ENCODE measurements at places on chromosomes 7 and 10.

- peaks cover 28% of the 10 kb centered on the region for H3K36me3 ChIP-seq
- H3K4me3 ChIP-seq, result no peak overlapping the region
- no peaks in the 10 kb centered on the region for H3K27me3 ChIP-seq
- peaks cover 19% of the 10 kb centered on the region for H3K4me1 ChIP-seq
Measured at GRCh38 chr7:45065031-45065995, 23.5 kb downstream of the NACAD start.

DNA sequence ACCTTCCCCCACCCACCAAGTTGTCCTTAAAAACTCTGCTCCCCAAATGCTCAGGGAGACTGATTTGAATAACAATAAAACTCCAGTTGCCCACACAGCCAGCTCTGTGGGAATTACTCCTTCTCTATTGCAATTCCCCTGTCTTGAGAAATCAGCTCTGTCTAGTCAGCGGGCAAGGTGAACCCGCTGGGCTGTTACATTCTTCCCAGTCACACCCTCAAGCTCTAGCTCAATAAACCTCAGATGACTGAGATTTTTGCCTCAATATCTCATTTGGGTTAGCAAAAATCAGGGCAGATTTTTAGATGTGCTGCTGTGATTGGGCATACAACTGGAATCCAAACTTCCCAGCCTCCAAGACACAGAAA lies 32.9 kb downstream of the SVOPL start:
- H3K4me3 ChIP-seq, result no peak overlapping the region
- H3K27ac ChIP-seq, result no peak overlapping the region
- no peaks in the 10 kb centered on the region for H3K36me3 ChIP-seq
- no peak for DNase-seq
- peaks cover 15% of the 10 kb centered on the region for H3K4me1 ChIP-seq

GRCh38 chr7:116185956-116186355 lies 24.4 kb upstream of the TES start:
- no peak overlapping the region for H3K4me3 ChIP-seq
- H3K4me1 ChIP-seq, result no peaks in the 10 kb centered on the region
- H3K36me3 ChIP-seq, result no peaks in the 10 kb centered on the region
- H3K27me3 ChIP-seq, result no peaks in the 10 kb centered on the region
- no peak overlapping the region for H3K27ac ChIP-seq

DNA sequence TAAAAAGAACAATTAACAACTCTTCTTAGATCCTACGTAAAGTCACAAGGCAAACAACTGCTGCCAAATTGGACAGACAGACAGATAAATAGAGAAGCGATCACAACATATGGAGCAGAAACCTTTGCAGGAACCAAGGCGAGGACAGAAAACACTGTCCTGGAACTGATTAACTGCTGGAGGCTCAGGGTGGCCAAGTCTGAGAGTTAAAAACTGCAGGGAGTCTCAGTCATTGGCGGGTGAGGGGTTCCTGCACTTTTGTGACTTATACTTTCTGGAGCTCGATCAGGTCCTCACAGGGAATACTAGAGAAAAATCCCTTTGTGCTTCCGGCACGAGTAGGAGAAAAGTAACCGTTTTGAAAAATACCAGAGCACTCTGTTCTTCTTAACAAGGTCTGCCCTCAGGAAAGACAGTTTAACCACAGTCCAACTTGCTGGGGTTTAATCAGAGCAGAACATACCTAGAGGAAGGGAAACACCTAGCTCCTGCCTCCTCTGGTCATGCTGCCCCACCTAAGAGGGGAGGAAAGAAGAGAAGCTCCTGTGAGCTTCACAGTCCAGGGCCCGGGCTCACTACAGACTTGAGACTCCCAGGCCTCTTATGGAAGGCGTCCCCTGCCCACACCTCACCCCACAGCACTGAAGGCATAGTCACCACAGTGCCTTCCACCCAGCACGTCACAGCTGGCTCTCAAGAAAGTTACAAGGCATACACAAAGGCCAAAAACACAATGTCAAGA lies 74.9 kb downstream of the LARP4B start:
- H3K27ac ChIP-seq, result no peak overlapping the region
- H3K4me3 ChIP-seq, result no peak overlapping the region
- no peaks in the 10 kb centered on the region for H3K27me3 ChIP-seq
- peaks cover 52% of the 10 kb centered on the region for H3K36me3 ChIP-seq
- DNase-seq, result no peak

- H3K4me3 ChIP-seq, result no peak overlapping the region
- no peaks in the 10 kb centered on the region for H3K4me1 ChIP-seq
- DNase-seq, result no peak
- no peak overlapping the region for H3K27ac ChIP-seq
Measured at GRCh38 chr7:131921016-131921415, 364.6 kb upstream of the PODXL start.

- no peak for DNase-seq
- H3K27me3 ChIP-seq, result no peaks in the 10 kb centered on the region
- peaks cover 87% of the 10 kb centered on the region for H3K36me3 ChIP-seq
- peaks cover 67% of the 10 kb centered on the region for H3K4me1 ChIP-seq
- H3K4me3 ChIP-seq, result peak overlapping the region; percentile 44
- H3K27ac ChIP-seq, result peak overlapping the region; percentile 62
Measured at GRCh38 chr7:106277976-106278375, 6.8 kb downstream of the NAMPT start.

DNA sequence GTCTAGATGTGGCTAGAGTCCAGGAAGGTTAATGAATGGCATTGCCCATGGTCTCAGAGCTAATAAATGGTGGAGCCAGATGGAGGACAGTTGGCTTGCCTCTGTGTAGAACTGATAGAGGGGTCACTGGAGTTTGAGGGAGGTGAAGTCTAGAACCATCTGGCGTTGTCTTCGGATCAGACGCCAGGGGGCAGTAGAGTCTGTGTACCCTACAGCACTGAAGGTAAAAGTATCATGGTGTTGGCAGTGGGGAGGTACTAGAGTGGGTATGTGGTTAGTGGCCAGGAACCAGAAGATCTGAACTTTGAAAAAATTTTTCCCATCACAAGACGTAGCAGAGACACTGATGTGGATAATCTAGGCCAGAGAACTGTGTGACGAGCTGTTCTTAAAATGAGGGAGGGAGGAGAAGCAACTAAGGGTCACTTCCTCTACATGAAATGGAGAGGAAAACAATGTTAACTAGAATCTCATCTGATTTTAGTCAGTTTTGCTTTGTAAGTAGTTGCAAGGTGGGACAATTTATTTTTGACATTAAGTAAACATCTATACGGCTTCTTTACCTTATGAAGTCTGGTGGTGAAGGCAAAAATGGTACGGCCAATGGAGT lies 227.9 kb upstream of the PRSS58 start:
- H3K36me3 ChIP-seq, result no peaks in the 10 kb centered on the region
- peak overlapping the region; percentile 8 for H3K27ac ChIP-seq
- H3K27me3 ChIP-seq, result no peaks in the 10 kb centered on the region
- no peak overlapping the region for H3K4me3 ChIP-seq
- DNase-seq, result peak; percentile 61
- peaks cover 44% of the 10 kb centered on the region for H3K4me1 ChIP-seq

DNA sequence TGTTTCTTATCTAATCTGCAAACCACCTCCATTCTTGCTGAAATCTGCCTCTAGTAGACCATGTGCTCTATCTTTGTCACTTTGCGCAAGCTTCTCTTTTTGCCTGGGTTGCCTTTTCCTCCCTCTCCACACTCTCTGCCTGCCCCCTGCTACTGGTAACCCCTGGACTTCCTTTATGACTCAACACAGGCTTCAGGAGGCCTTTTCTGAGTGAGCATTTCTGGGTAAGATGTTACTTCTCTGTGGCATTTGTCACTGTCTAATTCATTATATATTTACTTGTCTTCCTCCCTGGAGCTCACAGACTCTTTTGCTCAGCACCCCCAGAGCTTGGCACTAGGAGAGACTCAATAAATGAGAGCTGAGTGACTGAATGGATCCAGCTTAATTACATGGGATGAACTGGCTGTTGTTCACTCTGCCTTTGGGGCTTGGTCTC lies 8.4 kb downstream of the GOLGA7B start:
- H3K27me3 ChIP-seq, result no peaks in the 10 kb centered on the region
- DNase-seq, result peak; percentile 21
- H3K4me3 ChIP-seq, result no peak overlapping the region
- peaks cover 12% of the 10 kb centered on the region for H3K4me1 ChIP-seq

DNA sequence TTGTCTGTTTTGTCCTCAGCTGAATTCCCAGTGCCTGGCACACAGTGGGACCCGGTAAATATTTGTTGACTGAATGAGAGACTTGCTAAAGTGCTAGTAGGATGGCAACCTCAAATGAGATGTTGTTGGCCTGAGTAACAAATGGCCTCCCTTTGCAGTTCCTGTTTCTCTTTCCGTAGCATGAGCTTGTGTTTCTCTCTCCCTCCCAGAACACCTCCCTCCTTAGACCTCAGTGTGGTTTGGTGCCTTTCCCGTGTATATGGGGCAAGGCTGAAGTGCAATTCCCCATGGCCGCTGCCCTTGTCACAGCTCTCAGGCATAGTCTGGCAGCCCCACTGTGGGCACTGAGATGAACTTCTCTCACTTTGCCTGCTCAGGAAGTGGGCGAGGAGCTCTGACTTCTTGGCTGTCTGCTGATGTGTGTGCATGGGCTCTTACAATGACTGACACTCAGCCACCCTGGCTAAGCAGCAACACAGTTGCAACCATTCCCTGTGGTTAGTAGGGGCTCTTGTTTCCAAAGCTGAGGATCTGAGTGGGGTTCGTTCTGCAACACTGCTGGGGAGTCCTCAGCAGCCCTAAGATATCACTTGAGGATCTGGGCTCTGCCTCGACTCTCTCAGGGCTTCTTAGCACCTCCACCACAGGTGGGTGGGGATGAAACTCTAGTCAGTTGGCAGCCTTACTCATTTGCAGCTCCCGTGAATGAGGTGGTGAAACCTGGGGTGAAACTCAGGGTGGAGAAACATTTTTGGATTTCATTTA lies 136.1 kb downstream of the ICA1 start:
- peak; percentile 86 for DNase-seq
- peaks cover 57% of the 10 kb centered on the region for H3K4me1 ChIP-seq
- H3K36me3 ChIP-seq, result no peaks in the 10 kb centered on the region
- peak overlapping the region; percentile 71 for H3K4me3 ChIP-seq
- no peaks in the 10 kb centered on the region for H3K27me3 ChIP-seq

- H3K4me1 ChIP-seq, result peaks cover 6% of the 10 kb centered on the region
- no peak overlapping the region for H3K4me3 ChIP-seq
- no peaks in the 10 kb centered on the region for H3K36me3 ChIP-seq
Measured at GRCh38 chr7:12133865-12134264, 77.2 kb upstream of the TMEM106B start.

- peak; percentile 98 for DNase-seq
- H3K4me1 ChIP-seq, result peaks cover 53% of the 10 kb centered on the region
- H3K27ac ChIP-seq, result peak overlapping the region; percentile 80
- H3K36me3 ChIP-seq, result no peaks in the 10 kb centered on the region
Measured at GRCh38 chr7:138752518-138753149, 45.2 kb upstream of the TMEM213 start.

DNA sequence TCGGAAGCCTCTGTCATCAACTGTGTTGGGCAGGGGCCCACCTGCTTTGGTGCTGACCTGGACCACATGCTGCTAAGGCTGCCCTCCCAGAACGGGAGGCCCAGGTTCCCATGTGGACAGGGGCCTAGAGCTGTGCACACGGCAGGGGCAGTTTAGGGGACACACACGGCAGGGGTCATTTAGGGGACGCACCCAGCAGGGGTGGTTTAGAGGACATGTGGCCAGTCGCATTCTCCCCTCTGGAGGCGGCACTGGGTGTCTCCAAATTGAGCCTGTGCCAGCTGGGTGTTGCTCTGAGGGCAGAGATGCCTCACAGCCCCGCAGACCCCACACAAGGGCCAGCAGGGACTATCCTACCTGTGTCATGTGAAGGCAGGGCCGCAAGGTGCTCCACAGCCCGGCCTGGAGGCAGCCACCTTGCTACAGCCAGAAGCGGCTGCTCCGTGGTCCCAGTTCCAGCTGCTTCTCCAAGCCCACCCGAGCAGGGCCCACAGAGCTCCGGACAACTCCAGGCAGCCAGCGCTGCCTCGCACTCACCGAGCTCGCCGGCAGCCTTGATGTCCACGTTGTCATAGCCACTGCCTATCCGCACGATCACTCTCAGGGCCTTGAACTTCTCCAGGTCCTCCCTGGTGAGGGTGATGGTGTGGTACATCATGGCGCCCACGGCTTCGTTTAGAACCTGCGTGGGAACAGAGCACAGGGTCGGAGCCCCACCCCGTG lies 60.7 kb downstream of the ZRANB1 start:
- no peak for DNase-seq
- H3K4me1 ChIP-seq, result no peaks in the 10 kb centered on the region
- H3K27ac ChIP-seq, result no peak overlapping the region
- no peaks in the 10 kb centered on the region for H3K36me3 ChIP-seq

- DNase-seq, result peak; percentile 37
- H3K4me3 ChIP-seq, result peak overlapping the region; percentile 78
- no peak overlapping the region for H3K27ac ChIP-seq
- peaks cover 19% of the 10 kb centered on the region for H3K36me3 ChIP-seq
- no peaks in the 10 kb centered on the region for H3K27me3 ChIP-seq
- peaks cover 48% of the 10 kb centered on the region for H3K4me1 ChIP-seq
Measured at GRCh38 chr10:5888843-5889623, 660 bp downstream of the ANKRD16 start.

DNA sequence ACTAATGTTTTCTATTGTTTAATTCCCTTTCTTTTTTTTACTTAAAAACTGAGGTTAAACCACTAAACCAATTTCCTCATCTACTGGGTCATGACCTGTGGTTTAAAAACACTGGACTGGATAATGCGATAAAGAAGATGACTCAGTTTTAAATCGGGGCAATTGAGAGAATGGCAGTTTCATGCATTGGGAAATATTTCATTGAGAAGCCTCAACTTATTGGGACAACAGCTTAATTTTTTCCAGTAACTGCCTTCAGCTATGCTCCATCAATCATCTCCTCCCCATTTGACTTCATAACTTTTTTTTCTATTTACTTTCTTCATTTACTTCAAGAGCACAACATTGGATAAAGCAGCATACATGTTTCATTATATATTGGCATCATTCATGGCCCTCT lies 61.8 kb upstream of the MET start:
- no peaks in the 10 kb centered on the region for H3K36me3 ChIP-seq
- no peak overlapping the region for H3K27ac ChIP-seq
- DNase-seq, result no peak
- no peaks in the 10 kb centered on the region for H3K4me1 ChIP-seq
- H3K27me3 ChIP-seq, result peaks cover 22% of the 10 kb centered on the region
- no peak overlapping the region for H3K4me3 ChIP-seq

- H3K27me3 ChIP-seq, result no peaks in the 10 kb centered on the region
- peaks cover 23% of the 10 kb centered on the region for H3K4me1 ChIP-seq
- H3K36me3 ChIP-seq, result peaks cover 24% of the 10 kb centered on the region
- DNase-seq, result no peak
Measured at GRCh38 chr10:3772361-3773171, 12.4 kb downstream of the KLF6 start.

GRCh38 chr7:84136336-84136735 lies 58.3 kb downstream of the SEMA3A start:
- H3K27ac ChIP-seq, result no peak overlapping the region
- DNase-seq, result no peak
- H3K4me3 ChIP-seq, result no peak overlapping the region
- no peaks in the 10 kb centered on the region for H3K36me3 ChIP-seq
- H3K4me1 ChIP-seq, result no peaks in the 10 kb centered on the region
- H3K27me3 ChIP-seq, result no peaks in the 10 kb centered on the region
